Brain microvascular endothelial cell (primary cell): ENCODE measurements at places on chromosomes 4 and X.

DNA sequence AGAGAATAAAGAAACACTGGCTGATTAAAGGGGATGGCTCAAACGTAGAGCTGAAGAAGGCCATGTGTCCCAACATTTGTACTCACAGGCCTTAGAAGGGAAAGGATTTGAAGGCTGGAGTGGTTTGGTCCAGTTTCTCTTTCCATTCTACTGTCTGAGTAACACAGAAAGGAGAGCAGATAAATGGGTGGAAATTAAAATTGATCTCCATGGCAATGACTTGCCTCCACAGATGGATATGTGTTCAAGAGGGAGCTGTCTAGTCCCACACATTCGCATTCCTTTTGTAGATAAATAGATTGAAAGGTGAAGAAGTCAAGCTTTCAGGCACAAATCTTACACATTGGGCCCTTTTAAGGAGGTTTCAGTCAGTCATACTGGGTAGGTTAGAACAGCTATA, 74.6 kb downstream of the DOCK11 start:
- no peak for DNase-seq

GRCh38 chrX:118579417-118579816, 83.8 kb downstream of the DOCK11 start:
- no peak for DNase-seq

DNA sequence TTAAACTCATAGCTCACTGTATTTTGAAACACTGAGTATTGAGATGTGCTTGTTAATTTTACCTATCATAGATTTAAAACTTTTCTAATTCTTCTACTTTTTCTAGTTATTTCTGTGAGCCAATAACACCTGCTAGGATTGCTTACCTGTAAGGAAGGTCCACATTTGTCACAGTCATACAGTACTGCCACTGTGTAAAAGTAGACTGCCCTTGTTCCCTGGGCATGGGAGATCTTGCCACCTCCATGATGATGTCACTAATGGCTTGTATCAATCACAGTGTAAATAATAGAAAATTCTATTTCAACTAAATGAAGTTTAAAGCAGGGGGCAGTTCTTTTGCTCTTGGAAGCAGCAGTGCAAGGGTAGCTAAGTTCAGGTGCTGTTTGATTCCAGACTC, 35.9 kb downstream of the GK start:
- DNase-seq, result no peak

- DNase-seq, result no peak
Measured at GRCh38 chr4:57373991-57374390, 263.8 kb upstream of the IGFBP7 start.

GRCh38 chrX:79415056-79415455, 47.9 kb upstream of the ITM2A start:
- no peak for DNase-seq

DNA sequence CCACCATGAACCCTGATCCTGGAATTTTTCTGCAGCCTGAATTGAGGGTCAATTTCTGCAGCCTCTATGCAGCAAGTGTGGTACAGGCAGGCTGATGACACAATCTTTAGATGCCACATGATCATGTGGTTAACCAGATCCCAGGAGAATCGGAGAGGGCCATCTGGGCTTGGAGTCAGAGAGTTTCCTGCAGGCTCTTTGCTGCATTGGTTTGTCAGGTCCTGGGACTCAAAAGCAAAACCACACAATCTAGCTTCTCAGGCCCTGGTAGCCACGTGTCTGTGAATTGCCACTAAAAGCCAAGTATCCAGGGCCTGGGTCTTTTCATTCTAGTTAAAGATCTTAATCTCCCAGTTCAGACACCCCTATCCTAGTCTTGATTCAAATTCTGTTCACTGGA, 464.5 kb downstream of the BCOR start:
- DNase-seq, result peak; percentile 9

- DNase-seq, result no peak
Measured at GRCh38 chrX:320126-320783, 1.7 kb upstream of the GTPBP6 start.

DNA sequence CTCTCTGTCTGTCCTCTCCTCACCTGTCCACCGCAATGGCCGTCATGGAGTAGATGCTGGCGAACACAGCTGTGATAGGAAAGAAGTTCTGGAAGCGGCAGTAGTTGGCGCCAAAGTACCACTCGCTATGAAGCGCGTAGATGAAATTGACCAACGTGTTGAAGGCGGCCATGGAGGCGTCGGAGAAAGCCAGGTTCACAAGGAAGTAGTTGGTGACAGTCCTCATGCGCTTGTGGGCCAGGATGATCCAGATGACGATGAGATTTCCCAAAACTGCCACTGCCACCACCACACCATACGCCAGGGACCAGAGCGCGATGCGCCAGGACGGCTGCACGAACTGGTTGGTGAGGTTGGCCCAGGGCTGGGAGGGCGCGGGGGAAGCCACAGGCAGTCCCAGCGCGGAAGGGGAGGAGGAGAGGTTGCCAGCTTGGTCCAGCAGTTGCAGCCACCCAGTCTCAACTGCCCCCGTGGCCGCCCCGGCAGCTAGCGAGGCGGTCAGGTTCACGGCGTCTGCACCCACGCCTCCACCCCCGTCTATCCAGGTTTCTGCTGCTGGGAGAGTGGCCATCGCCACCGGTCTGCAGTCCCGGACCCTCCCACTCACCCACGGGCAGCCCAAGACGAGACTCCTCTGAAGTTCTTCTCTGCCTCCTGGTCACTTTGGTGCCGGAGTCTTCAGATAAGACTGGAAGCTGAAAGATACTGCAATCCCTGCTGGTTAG, 518 bp downstream of the TACR3 start:
- DNase-seq, result no peak

- DNase-seq, result no peak
Measured at GRCh38 chrX:65610481-65610880, 57.0 kb upstream of the MSN start.

GRCh38 chrX:18890724-18891547, 93.0 kb downstream of the PHKA2 start:
- DNase-seq, result no peak

DNA sequence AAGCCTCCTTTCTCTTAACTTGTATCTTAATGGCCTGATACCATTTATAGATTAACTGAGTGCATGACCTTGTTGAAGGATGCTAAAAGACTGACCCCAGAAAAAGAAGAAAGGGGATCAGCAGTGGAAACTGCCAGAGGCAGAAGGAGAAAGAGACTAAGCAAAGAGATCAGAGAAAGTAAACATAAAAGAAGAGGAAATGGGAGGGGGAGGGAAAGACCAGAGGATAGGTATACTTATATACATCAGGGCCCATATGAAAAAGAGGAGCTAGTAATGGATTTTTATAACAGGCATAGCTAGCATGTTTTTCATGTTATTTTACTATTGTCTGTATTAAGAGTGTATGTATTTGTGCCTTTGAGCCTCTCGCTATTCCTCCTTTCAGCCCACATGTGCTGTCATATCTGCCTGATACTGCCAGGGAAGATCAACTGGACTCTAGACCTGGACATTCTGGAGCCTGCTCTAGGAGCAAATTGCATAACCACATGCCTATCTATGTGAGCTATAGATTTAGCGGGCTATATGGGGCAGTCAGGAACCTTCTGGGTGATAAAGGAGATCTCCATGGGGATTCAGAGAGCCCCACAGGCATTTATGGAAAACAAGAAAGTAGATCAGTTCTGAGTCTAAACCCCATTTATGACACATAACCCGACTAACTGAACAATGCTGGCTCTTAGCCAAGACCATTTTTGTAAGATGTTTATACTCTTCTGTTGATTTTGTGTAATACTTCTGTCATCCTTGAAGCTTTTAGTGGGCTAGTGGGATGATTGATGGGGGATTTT, 13.4 kb upstream of the SNX12 start:
- DNase-seq, result peak; percentile 18

- DNase-seq, result no peak
Measured at GRCh38 chr4:69836287-69836686, 23.7 kb downstream of the SULT1E1 start.

DNA sequence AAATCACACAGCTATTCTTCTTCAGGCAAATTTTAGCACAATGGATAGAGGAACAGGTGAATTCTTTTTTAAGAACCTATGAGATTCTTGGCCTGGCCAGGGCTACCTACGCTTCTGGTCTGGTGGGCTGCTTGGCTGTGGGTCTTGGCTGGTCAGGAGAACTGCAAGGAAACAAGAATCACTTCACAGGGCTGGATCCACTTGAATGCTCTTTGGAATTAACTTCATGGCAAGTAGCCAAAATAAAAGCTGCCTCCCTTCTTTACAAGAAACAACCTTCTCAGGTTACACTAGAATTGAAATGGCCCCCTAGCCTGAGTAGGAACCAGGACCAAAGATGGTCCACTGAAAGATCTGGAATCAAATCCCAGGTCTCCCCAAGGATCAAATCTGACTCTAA, 519.1 kb downstream of the IQCM start:
- DNase-seq, result no peak

GRCh38 chr4:48108309-48109073, 25.6 kb downstream of the TXK start:
- DNase-seq, result no peak
